ENCODE measurements at places on chromosomes 2 and 18.

DNA sequence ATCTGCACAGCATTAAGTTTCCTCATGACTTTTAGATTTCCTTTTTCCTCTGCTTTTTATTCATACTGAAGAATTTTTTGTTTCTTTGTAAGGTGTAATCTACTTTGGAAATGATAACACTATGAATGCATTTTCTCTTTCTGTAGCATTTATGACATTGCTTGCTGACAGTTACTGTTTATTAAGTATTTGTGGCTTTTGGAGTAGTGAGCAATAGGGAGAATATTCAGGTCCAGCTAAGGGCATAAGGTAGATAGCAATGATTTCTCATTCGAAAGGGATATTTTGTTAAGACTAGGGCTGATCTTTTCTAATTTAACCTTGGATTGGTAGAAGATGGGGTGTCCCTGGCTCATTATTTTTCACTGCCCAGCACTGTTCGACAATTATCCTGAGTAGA, 80.3 kb downstream of the XRCC5 start:
- DNase-seq, result no peak

- no peak for DNase-seq
Observed at GRCh38 chr2:230910546-230911177, 14.4 kb downstream of the GPR55 start.

DNA sequence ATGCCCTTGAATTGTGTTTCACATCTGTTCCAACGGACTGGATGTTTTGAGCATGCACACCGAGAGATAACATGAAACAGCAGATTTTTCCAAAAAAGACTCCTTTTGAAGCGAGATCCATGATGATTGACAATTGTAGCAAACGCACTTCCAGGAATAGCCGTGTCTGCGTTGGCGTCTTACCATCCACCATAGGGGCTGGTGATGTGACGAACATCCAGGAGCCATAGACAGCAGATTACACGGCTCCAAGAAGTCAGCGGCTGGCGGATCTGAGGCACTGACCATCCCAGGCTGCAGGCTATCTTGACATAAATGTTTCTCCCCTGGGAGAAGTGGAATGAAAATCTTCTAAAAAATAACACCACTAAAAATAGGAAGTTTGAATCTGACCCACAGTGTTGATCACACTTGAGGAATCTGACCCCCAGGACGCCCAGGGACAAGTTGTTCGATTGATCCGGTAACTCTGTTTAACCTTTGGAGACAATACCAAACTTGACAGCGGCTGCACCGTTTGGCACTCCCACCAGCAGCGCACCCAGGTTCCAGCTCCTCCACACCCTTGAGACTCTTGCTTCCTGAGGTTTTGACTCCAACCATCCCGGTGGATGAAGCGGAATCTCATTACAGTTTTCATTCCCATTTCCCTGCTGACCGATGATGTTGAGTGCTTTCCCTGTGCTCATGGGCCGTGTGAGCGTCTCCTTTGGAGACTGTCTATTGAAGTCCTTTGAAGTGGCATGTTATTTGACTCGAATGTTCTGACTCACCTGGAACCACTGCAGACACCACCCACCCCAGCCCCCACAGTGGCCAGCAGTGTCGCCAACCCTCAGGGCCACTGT, 140.0 kb upstream of the GPC1 start:
- no peak for DNase-seq

DNA sequence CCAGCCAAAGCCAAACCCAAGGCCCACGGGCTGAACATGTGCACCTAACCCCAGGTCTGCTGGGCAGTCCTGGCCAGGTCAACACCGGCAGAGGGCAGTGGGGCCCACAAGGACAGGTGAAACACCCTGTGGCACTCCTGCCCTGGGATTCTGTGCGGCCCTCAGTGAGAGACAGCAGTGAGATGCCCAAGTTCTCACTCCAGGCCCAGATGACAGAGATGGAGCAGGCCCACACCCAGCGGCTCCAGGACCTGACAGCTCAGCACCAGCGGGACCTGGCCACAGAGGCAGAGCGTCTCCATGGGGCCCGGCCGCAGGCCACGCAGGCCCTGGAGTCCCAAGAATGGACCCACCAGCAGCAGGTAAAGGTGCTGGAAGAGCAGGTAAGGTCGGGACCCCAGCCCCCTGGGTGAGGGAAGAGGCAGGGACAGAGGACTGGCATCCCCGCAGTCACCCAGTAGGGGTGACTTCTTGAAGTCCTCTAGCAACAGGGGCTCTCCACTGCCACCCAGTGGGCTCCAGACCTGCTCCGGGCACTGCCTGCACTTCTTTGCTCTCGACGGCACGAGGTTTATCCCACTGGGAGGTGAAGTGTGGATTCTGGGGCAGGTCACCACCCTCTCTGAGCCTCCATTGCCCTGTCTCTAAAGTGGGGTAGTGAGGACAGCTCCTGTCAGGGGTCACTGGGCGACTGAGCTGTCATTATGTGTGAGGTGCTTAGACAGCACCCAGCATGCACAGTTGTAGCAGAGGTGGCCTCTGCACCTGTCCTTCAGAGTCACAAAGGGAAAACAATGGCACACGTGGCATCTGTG, 8.8 kb upstream of the SNED1 start:
- no peak for DNase-seq

DNA sequence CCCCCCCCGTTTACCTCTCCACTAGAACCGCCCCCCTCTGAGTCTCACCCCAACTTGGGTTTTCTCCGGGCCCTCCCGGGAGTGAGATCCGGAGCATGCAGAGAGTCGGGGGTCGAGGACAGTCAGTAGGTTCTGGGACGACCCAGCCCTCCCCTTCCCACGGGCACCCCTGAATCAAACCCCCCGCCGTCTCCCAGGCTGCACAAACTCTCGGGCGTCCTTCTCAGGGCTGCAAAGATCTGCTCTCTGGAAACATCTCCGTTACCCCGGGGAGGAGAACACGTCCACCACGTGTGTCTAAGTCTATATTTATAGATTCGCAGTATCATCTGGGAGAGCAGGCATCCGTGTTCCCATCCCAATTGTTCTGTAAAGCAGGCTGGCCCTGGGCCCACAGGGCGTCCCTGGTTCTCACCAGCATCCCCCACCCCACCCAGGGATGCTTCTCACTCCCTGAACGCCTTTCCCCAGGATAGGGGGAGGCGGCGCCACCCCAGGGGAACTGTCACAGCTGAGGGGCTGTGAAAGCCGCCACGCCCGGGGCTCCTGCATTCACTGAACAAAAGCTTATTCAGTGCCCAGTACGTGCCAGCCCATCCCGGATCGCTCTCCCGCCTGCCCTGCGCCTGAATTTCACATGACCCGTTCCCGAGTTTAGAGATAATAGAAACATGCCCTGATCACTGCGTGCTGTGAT, 765 bp upstream of the DIPK1C start:
- DNase-seq, result no peak

DNA sequence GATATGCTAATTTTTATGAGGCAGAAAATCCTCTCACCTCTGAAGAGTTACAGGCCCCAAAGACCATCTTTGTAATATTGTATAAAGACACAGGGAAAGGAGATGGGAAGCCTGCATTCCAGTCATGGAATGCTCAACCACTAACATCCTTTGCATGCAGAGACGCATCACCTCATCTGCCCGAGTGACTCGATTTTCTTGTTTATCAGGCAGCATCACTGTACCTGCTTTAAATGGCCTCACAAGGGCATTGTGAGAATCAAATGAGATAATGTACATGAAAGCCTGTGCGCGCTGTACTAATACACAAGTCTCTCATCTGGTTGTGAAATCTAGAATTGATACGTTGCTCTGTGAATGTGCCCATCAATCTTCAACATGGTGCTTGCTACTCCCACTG, 10.2 kb upstream of the TMEM247 start:
- DNase-seq, result no peak

- DNase-seq, result no peak
Observed at GRCh38 chr2:242098445-242099128, 229.1 kb downstream of the RTP5 start.

GRCh38 chr18:59633317-59633716, 63.9 kb downstream of the CCBE1 start:
- no peak for DNase-seq

- no peak for DNase-seq
Observed at GRCh38 chr2:134207589-134208209, 46.2 kb upstream of the MGAT5 start.

- no peak for DNase-seq
Observed at GRCh38 chr2:101627285-101628029, 70.0 kb upstream of the MAP4K4 start.

DNA sequence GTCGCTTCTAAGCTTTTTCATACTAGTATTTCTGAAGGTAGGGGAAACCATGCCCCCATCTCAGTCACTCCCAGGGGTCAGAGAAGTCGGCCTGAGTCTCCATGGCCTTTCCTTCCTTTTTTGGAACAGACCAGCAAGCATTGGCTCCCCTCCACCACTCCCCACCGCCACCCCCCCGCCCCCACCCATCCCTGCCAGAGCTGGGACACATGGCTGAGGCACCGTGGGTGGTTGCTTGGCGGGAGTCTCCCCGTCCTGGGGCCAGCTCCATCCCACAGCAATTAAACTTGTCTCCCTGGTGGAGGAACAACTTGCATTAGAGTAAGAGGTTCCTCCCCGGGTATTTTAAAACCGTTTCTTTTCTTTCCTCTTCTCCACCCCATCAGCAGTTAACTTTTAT, 100.8 kb upstream of the TFPI start:
- DNase-seq, result no peak

- DNase-seq, result no peak
Observed at GRCh38 chr2:128600581-128601297, 282.1 kb upstream of the HS6ST1 start.

DNA sequence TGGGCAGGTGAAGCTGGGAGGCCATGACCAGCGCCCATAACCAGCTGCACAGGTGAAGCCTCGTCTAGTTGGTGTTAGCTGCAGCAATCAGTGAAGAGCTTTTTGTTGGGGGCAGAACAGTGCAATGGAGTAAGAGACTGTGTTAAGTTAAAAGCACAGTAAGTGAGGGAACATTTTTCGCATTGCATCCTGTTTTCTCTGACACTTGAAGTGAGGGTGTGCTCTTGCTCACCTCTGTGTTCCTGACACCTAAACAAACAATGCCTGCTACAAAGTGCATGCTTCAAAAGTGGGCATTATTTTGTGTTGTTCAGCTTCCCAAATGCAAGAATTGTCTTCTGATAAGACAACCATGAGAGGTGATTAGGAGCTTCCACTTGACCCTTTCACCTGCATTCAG, 324.0 kb upstream of the ACVR2A start:
- no peak for DNase-seq

GRCh38 chr2:158729451-158729850, 65.7 kb upstream of the DAPL1 start:
- no peak for DNase-seq

DNA sequence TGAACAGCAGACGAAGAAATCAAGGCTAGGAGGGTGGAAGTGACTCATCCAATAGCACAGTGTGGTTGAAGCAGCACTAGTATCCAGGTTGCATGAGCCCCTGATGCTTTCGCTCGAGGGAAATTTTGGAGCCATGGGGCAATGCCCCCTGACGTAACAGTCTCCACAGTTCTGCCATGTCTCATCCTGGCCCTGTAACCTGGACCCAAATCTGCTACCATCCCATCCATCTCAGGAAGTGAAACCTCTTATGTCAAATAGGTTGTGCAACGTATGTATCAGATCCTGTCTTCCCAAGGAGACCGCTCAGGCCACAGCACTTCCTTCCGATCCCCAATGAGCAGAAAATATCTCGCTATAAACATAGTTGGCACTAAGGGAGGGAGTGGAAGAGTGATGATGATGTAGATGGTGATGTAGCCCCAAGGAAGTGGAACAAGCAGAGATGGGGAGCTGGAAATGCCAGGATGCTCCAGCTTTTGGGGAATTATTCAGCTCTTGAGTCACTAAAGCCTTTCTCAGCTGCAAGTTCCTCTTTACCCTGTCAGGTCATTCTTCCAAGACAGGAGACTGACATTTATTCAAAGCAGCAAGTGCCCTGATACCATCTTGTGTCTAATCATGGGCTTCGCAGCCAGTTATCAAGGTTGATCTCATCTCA, 3.0 kb upstream of the IL1B start:
- DNase-seq, result no peak

GRCh38 chr18:77597726-77598125, 348.1 kb downstream of the GALR1 start:
- DNase-seq, result no peak

DNA sequence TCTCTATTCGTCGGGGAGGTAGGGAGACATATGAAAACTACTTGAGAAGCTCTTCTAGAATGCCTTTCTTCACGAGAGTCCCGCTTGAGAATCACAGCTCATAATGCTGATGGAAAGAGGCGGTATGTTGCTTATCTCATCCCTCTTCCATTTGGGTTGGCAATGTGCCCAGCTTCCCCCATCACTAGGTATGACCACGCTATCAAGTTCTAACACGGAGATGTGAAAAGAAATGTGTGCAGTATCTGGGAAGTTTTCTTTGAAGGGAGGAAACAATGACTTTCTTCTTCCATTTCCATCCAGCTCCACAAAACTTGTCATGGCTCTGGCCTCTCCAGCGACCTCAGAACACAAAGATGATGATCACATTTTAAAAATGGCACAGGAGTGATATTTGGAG, 742.4 kb downstream of the DCDC2C start:
- DNase-seq, result no peak
